ENCODE measurements at places on chromosomes 12 and 14.

- DNase-seq = peak; percentile 80
Measured at GRCh38 chr12:53180931-53181645, 363 bp upstream of the CSAD start.

GRCh38 chr12:14921218-14921617, 17.1 kb downstream of the ERP27 start:
- DNase-seq = no peak

- DNase-seq = peak; percentile 92
Measured at GRCh38 chr12:123388177-123388950, 4.4 kb downstream of the KMT5A start.

DNA sequence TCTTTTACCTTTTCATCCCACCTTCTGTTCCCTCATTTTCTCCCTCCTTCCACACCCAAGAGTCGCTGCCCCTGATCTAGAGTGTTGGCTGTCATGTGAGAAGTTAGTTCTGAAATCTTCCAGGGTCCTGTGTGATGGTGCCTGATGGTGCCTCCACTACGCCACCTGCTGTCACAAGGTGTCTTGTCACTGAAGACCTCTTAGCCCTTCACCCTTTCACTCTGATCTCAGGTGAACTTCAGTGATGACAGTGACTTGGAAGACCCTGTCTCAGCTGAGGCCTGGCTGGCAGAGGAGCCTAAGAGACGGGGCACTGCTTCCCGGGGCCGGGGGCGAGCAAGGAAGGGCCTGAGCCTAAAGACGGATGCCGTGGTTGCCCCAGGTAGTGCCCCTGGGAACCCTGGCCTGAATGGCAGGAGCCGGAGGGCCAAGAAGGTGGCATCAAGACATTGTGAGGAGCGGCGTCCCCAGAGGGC, 7.6 kb upstream of the PFDN5 start:
- DNase-seq = no peak

DNA sequence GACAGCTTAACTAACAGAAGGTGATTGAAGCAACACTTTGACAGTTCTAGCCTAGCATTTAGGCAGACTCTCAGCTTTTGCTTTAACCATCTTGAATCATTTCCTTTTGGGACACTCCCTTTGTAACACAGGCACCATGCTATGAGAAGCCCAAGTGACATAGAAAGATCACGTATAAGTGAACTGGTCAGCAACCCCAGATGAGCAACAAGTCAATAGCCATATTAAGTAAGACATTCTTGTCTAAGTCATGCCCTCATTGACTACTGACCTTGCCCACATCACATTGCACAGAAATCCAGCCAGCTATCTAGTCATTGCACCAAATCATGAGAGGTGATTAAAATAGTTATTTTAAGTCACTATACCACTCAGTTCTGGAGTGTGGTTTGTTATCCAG, 476.8 kb downstream of the TRHDE start:
- no peak for DNase-seq

DNA sequence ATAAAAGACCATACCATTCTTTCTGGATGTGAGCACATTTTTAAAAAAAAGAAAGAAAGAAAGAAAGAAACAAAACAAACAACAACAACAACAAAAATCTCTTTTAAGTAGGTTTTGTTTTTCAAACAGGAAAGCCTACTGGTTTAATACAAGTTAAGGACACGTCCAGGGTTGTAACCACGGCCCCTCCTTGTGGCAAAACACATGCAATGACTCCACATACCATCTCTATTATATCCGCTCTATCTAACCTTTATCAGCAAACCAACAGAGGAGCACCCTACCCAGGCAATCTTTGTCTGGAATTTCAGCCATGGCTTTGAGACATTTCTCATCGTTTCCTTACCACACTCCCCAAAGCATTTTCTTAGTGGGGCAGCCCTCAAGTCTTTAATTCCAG, 360.5 kb upstream of the TMPO start:
- no peak for DNase-seq

DNA sequence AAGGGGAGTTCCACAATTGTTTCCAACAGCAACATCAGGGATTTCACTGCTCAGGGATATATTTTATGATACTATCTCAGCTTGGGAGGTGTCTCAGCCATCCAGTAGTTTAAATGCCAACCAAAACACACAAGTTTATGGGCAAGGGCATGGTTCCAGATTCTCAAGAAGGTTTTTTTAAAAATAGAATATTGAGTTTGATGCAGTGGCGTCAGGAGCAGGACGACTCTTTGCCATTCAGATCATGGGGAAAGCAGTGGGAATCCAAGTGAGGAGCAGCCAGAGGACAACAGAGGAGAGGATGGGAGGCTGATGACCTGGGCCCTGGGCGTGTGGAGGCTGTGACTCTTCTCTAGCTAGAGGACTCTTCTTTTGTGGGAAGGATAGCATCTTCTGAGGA, 25.7 kb downstream of the TSHR start:
- DNase-seq = no peak
